ENCODE measurements at places on chromosomes 2 and 18. TPM values are rescaled to one million over a fixed set of nuclear protein-coding genes. Genes with fewer than 3 reads are reported as not detected.

Gene SALL3
- not detected for total RNA-seq

Gene ALPP
- not detected for total RNA-seq

Gene KLHL30
- total RNA-seq, result not detected

Gene ANKRD29
- total RNA-seq, result not detected

Gene EGR4
- not detected for total RNA-seq

Gene TCF23
- not detected for total RNA-seq

Gene GALNT14
- total RNA-seq, result not detected

Gene DNAH7
- not detected for total RNA-seq

- no peak overlapping the region for H3K27ac ChIP-seq
- no peaks in the 10 kb centered on the region for H3K27me3 ChIP-seq
- no peak overlapping the region for H3K4me3 ChIP-seq
- no peak for DNase-seq
- peaks cover 50% of the 10 kb centered on the region for H3K36me3 ChIP-seq
These were observed 78.4 kb upstream of the UBXN4 start for GRCh38 chr2:135663148-135663700.

DNA sequence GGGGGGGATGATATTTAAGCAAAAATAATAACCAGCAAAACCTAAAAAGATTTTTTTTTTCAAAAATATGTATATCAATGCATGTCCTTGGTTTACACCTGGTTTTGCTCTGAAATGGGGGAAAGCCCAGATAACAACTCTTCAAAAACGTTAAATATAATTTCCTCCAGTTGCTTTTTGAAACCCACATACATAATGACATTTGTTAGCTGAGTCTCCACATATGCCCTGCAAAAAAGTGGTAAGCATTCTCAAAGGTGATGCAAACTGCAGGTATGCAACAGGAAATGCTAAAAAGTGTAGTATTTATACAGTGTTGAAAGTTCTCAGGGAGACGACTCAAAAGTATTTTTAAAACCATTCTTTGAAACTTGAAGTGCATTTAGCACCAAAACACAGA is 258.6 kb downstream of the ZEB2 start:
- H3K27me3 ChIP-seq, result no peaks in the 10 kb centered on the region
- peaks cover 32% of the 10 kb centered on the region for H3K36me3 ChIP-seq
- H3K4me1 ChIP-seq, result peaks cover 36% of the 10 kb centered on the region
- H3K4me3 ChIP-seq, result no peak overlapping the region
- no peak for DNase-seq
- no peak overlapping the region for H3K27ac ChIP-seq

GRCh38 chr2:102540882-102541281 is 67.9 kb downstream of the SLC9A4 start:
- no peaks in the 10 kb centered on the region for H3K36me3 ChIP-seq
- peaks cover 15% of the 10 kb centered on the region for H3K27me3 ChIP-seq
- H3K4me1 ChIP-seq, result no peaks in the 10 kb centered on the region
- H3K27ac ChIP-seq, result no peak overlapping the region
- no peak for DNase-seq
- H3K4me3 ChIP-seq, result no peak overlapping the region

DNA sequence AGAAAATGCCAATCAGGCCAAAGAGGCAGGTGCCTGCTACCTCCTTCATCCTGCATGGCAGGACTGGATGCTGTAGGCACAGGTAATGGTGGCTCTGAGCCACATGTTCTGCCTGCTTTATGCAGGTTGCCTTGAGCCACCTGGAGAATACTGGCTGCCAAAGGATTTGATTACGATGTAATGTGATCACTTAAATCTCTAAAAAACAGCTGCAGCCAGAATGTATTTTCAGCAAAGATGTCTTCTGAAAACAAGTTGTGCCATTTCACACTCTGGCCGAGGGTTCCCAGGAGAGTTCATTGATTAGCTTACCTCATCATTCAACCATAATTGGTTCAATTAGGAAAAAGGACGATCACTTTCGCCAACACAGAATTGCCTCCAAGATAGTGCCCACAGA is 17.9 kb upstream of the MSGN1 start:
- no peak for DNase-seq
- H3K27ac ChIP-seq, result no peak overlapping the region
- H3K4me3 ChIP-seq, result no peak overlapping the region

GRCh38 chr2:109180786-109181185 is 51.8 kb downstream of the SH3RF3 start:
- H3K4me3 ChIP-seq, result no peak overlapping the region
- DNase-seq, result no peak
- H3K27me3 ChIP-seq, result peaks cover 5% of the 10 kb centered on the region
- no peaks in the 10 kb centered on the region for H3K36me3 ChIP-seq
- no peaks in the 10 kb centered on the region for H3K4me1 ChIP-seq

DNA sequence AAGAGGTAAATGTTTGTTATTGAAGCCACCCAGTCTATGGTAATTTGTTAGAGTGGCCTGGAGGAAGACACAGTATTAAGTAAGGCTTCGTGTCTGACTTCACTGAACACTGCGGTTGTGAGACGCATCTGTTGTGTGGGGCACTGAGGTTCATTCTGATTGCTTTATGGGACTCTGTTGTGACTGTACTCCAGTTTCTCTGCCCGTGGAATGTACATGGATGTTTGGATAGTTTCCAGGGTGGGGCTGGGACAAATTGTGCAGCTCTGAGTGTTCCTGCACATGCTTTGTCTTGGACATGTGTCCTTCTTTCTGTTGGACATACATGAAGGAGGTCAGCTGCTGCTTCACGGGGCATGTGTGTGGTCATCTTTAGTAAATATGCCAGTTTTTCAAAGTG is 58.6 kb downstream of the ODC1 start:
- H3K27me3 ChIP-seq, result no peaks in the 10 kb centered on the region
- no peak overlapping the region for H3K4me3 ChIP-seq
- H3K36me3 ChIP-seq, result no peaks in the 10 kb centered on the region
- peaks cover 24% of the 10 kb centered on the region for H3K4me1 ChIP-seq
- DNase-seq, result no peak
- H3K27ac ChIP-seq, result no peak overlapping the region

DNA sequence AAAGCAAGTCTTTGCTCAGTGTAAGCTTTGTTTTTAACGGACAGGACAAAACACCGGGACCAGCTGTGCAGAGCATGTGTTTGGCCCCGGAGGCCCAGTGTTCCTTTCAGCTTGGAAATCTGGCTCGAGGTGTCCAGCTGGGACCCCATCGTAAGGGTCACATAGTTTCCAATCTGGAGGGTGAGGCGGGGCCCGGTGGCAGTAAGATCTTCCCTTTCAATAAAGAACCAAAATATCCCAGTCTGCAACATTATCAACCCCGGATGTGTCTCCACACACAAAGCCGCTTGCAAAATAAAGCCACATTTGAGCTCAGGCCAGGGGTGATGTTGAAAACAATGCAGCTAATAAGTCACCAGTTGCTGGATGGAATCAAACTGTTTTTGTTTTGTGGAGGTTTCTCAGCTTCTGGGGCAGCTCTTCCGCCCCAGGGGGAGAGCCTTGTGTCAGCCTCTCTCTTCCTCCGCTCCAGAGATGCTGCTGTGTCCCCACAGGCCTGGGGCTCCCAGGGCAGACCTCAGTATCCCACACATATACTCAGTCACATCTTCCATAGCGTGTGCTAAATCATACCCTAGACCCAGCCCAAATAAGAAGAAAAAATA is 138.6 kb upstream of the GLI2 start:
- no peaks in the 10 kb centered on the region for H3K27me3 ChIP-seq
- H3K36me3 ChIP-seq, result no peaks in the 10 kb centered on the region
- H3K4me1 ChIP-seq, result no peaks in the 10 kb centered on the region
- H3K27ac ChIP-seq, result no peak overlapping the region
- H3K4me3 ChIP-seq, result no peak overlapping the region

- H3K4me1 ChIP-seq, result peaks cover 78% of the 10 kb centered on the region
- no peak overlapping the region for H3K27ac ChIP-seq
- peaks cover 69% of the 10 kb centered on the region for H3K36me3 ChIP-seq
- no peaks in the 10 kb centered on the region for H3K27me3 ChIP-seq
- no peak for DNase-seq
- no peak overlapping the region for H3K4me3 ChIP-seq
These were observed 15.7 kb downstream of the ARHGAP15 start for GRCh38 chr2:143144813-143145455.

- H3K4me3 ChIP-seq, result no peak overlapping the region
- peaks cover 4% of the 10 kb centered on the region for H3K4me1 ChIP-seq
- H3K27ac ChIP-seq, result no peak overlapping the region
These were observed 115.6 kb downstream of the DYM start for GRCh38 chr18:49344825-49345224.

- H3K4me1 ChIP-seq, result peaks cover 20% of the 10 kb centered on the region
- H3K27ac ChIP-seq, result no peak overlapping the region
- H3K36me3 ChIP-seq, result peaks cover 39% of the 10 kb centered on the region
- no peak for DNase-seq
- no peaks in the 10 kb centered on the region for H3K27me3 ChIP-seq
These were observed 111.2 kb downstream of the STPG4 start for GRCh38 chr2:47043891-47044239.

GRCh38 chr2:226984750-226985582 is 149.1 kb downstream of the RHBDD1 start:
- H3K4me3 ChIP-seq, result no peak overlapping the region
- peaks cover 35% of the 10 kb centered on the region for H3K4me1 ChIP-seq
- H3K27me3 ChIP-seq, result no peaks in the 10 kb centered on the region
- no peaks in the 10 kb centered on the region for H3K36me3 ChIP-seq
- H3K27ac ChIP-seq, result peak overlapping the region; percentile 76
- DNase-seq, result peak; percentile 64

Data from activated CD8-positive, alpha-beta T cell treated with anti-CD3 and anti-CD28 coated beads, Interleukin-2, amount 10 ng/mL, durations not matched to agents 7 days and 5 days (primary cell).